A172 (cell line): ENCODE measurements at places on chromosomes 5 and 9.

DNA sequence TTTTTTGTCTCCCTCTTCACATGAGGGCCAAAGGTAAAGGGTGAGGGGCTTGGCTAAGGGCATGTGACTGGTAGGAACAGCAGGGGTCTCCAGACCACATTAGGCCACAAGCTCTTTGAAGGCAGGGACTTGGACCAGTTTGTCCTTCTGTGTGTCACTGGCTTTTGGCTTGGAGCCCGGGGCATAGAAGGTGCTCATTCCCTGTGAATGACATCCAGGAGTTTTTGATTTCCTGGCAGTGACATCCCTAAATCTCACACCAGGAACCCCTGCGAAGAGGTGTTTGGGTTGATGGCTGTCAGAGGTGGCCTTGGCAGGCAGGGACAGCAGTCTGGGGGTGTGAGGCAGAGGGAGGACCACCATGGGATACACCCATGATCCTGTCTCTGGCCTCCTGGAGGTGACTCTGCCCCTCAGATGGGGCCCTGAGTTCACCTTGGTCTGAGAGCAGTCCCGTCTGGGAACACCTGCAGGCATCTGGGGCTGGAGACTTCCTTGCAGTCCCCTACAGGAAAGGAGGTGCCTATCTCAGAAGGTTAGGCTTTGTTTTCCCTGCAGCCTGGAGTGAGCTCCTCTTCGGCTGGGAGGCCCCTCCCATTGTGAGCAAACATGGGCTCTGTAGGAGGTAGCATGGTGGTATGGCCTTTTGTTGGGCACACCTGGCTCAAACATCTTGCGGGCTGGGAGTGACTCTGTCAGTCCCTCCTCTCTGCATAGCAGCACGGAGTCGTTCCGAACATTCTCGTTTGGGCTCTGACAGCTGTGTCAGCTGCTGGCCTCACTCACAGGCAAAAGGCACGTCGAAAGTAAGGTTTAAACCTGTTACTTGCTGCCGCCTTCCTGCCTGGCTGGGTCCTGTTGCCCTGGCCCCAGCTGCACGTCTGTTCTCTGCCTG is 38.6 kb upstream of the PITX1 start:
- no peak for DNase-seq

DNA sequence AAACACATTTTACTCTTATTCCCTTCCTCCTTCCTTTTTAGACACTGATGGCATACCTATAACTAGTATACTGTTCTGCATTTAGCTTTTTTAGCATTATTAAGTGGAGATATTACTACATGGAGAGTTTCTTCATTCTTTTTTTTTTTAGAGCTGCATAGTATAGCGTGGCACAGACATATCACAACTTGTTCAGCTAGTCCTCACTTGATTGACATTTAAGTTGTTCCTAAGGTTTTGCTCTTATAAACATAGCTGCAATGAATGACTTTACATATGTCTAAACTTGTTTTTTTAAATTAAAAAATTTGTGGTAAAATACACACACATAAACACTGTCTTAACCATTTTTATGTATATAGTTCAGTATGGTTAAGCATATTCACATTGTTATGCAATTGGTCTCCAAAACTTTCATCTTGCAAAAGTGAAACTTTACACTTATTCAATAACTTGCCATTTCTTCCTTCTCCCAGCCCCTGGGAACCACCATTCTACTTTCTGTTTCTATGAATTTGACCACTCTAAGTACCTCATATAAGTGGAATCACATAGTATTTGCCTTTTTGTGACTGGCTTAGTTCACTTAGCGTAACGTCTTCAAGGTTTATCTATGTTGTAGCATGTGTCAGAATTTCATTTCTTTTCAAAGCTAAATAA is 48.7 kb downstream of the ANKDD1B start:
- DNase-seq, result no peak

- DNase-seq, result no peak
Observed at GRCh38 chr9:134568116-134568515, 73.5 kb upstream of the COL5A1 start.

- no peak for DNase-seq
Observed at GRCh38 chr9:119044806-119045205, 324.4 kb downstream of the BRINP1 start.

GRCh38 chr5:40331616-40332015 is 348.1 kb upstream of the PTGER4 start:
- no peak for DNase-seq

DNA sequence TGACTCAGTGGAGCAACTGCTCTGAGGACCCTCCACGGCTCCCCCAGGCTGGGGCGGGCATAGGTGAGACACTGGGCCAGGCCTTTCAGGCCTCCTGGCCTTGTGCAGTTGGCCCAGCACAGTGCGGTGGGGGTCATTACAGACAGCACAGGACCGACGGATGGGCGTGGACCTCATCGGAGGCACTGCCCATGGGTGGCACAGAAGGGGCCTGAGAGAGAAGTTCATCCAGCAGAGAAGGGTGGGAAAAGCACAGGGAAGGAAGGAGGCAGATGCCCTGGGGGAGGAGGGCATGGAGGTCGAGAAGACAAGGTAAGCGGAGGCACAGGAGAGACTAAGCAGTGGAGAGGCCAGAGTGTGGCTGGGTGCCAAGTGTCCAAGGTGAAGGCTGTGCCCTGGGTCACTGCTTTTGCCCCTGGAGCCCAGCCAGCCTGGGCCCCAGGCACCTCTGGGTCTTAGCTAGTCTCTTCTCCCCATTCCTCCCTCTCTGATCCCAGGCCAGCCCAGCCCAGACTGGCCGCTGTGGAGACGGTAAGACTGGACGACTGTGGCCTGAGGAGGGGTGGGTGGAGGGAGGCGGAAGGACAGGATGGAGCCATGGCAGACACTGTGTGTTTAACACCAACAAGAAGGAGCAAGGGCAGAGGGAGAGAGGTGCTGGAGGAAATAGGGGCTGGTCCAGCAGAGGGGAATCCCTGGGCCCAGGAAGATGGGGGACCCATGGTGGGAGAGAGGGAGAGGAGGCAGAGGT is 5.7 kb downstream of the IL3 start:
- no peak for DNase-seq

DNA sequence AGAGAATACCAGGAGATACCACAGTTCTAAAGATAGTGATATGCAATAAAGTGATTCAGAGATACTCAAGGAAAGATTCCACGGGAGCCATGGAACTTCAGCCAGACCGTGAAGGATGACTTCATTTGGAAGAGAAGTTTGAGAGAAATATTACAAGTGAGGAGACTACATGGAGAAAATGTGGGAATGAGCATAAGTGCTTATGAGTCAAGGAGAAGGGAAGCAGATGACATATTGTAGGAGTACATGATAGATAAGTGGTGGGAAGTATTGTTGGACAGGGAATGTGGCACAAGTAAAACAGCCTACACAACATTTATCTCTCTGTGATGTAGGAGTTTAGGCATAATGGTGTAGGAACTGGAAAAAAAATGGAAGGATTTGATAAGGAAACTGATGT is 122.1 kb upstream of the FBXL17 start:
- DNase-seq, result no peak
